AG10803 (cell line): ENCODE measurements at places on chromosomes 6 and 20.

- no peak for DNase-seq
These were observed 37.5 kb downstream of the YTHDF1 start for GRCh38 chr20:63178446-63178820.

DNA sequence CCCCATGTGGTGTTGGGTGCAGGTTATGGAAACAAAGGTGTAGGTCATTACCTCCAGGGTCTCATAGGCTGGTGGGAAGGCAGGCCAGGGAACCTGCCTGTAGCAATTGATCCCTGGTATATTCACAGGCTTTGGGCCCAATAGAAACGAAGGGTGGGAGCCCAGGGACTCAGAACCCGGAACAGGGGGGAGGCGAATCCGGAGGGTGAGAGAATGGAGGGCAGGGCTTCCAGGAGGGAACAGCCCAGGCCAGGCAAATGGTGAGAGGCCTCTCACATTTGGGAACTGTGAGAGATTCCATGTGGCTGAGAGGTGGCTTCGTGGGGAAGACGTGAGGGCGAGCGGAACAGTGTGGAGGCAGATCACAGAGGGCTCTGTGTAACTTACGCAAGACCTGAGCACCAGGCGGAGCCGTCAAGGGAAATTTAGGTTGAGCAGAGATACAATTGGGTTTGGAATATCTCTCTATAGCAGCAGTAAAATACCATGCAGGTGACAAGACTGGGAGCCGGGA, 267.1 kb downstream of the ERMARD start:
- DNase-seq = no peak

- DNase-seq = peak; percentile 73
These were observed 47.1 kb downstream of the ASCC3 start for GRCh38 chr6:100833972-100834574.

DNA sequence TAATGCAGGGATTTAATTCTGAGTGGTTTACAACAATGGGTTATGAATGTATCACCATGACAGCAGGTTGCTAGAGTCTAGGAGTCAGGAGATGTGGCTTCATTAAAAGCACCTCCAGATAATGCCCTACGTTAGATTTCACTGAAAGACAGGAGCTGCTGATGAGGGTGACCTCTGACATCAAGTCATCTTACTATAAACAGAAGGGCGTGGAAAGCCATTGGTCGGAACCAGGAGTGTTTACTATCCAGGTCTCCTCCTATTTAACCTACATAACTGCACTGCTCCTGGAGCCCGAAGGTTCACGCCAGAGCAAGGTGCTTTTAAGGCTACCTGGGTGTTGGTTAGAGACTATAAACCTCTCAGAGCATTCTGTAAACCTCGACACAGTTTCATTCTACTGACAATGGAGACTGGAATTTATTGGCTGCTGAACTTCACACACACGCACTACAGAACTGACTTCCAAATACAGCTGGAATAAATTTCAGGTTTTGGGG, 128.7 kb downstream of the EYA4 start:
- no peak for DNase-seq

DNA sequence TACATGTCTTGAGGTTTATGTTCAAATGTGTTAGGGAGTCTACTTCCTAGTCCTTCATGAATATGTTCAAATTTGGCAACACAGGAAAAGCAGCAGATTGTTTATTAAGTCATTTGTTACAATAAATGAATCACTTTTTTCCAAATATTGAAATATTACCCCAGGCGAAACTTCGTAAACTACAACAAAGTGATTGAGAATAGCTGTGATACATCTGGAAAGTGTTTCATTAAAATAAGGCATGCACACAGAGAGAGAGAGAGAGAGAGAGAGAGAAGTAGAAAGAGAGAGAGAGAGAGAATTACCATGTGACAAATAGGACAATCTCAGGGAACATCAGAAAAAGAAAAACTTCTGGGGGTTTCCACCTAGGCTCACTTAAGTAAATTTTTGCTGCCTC, 363.1 kb upstream of the PTCHD4 start:
- no peak for DNase-seq

DNA sequence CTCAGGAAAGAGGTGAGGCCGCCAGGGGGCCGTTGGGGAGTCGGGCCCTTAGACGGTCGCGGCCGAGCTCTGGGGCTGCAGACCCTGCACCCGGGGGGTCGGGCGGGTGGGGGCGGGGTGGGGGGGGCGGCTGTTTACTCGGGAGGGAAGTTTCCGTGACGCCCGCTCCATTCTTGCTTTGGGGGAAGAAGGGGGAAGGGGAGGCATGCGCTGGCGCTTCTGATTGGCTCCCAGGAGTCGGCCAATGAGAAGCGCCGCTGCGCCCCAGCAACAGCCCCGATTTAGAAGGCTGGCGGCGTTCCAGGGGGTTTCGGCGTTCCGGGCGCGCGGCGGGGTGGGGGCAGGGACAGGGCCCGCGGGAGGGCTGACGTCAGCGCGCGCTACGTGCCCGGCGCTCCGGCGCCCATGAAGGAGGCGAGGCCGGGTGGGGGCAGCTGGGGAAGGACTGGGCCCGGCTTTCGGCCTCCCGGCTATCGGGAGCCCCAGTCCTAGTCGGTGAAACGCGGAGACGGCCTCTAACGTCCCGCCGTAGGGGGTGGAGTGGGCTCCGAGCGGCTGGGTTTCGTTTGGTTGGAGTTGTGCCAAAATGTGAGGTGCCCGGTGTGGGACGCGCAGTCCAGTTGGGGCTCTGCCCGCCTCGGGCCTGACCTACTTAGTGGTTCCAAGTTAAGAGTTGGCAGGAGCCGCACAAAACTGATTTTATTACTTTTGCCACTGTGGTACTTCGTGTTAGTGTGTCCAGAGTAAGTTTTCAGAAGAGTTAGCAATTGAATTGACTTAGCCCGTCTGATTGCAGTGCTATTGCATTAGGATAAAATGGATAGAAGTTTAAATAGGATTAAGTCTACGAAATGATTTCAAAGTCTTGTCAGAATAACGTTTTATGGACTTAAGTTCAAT, 1.1 kb downstream of the PNRC1 start:
- DNase-seq = peak; percentile 97

- no peak for DNase-seq
These were observed 580.1 kb downstream of the PTPRT start for GRCh38 chr20:42609618-42610017.

- DNase-seq = no peak
These were observed 93.6 kb upstream of the TAB2 start for GRCh38 chr6:149223904-149224351.
